ENCODE measurements at places on chromosomes 3 and 15.

DNA sequence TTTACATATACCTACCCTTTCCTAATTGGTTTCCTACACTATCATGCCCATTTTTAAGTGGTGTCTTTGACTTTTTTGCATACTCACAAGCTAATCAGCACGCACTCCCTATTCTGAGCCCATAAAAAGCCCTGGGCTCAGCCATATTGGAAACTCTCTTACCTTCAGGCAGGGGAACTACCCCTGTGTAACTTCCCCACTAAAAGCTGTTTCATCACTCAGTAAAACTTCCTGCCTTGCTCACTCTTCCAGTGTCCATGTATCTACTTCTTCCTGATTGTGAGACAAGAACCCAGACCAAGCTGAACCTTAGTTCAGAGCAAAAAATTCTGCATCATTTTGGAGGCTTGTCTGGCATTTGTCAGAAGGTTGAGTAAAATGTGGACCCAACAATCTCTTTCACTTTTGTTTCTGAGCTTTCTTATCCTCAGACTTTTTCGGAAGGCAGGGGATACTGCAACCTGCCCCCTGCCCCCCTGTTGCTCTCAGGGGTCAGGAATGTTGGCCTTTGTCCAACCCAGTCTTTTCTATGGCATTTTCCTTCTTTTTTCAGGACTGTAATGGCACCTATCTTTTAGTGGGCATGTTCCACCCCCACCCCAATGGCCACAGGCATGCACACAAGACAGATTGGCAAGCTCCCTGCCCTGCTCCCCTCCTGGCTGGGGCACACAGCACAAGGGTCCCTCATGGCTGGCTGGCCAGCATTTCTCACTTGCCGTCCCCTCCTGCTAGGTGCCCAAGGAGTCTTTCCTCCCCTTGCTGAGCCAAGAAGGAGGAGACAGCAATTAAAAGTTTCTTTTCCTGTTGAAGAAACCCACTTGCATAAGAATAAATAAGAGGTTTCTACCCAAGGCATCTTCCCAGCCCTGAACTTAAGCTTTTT, 26.3 kb upstream of the TMEM45A start:
- DNase-seq: no peak

DNA sequence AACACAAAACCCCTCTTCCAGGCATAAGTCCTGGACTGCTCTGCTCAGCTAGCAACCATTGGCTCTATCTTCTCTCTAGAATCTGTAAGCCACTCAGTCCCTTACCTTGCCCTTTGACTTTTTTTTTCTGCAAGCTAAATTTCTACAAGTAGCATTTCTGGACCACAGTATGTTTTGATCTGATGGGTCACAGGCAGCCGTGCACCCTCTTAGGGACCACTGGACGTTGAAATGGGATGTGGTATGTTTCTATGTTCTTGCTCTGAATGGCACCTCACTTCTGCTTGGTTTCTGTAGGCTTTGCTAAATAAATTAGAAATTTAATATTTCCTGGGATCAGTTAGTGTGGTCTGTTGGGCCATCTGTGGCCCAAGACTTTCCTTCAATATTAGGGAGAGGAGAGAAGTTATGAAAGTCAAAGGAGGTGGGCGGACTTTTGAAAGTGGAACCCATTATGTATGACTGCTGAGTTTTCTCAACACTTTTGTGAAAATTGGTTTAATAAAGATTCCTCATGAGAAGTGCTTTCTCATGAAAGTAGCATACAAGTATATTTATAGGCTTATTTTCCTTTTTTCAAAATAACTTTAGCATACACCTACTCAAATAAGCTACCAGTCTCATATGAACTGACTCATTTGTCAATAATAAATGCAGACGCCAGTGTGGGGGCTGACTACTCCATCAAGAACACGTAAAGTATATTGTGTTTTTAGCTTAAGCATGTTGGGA, 18.4 kb upstream of the TIPARP start:
- DNase-seq: no peak

GRCh38 chr3:59052803-59053411, 3.1 kb upstream of the CFAP20DC start:
- DNase-seq: no peak

GRCh38 chr15:74496648-74497047, 35.7 kb upstream of the UBL7 start:
- DNase-seq: no peak

DNA sequence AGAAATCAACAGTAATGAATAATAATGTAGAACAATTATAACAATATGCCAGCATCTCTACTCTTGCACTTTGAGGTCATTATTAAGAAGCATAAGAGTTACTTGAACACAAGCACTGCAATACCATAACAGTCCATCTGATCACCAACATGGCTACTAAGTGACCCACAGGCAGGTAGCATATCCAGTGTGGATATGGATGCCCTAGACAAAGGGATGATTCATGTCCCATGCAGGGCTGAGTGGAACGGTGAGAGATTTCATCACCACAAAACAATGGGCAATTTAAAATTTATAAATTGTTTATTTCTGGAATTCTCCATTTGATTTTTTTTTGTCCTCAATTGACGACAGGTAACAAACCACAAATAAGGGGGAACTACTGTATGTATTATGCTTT, 107.7 kb upstream of the TSC22D2 start:
- DNase-seq: no peak

DNA sequence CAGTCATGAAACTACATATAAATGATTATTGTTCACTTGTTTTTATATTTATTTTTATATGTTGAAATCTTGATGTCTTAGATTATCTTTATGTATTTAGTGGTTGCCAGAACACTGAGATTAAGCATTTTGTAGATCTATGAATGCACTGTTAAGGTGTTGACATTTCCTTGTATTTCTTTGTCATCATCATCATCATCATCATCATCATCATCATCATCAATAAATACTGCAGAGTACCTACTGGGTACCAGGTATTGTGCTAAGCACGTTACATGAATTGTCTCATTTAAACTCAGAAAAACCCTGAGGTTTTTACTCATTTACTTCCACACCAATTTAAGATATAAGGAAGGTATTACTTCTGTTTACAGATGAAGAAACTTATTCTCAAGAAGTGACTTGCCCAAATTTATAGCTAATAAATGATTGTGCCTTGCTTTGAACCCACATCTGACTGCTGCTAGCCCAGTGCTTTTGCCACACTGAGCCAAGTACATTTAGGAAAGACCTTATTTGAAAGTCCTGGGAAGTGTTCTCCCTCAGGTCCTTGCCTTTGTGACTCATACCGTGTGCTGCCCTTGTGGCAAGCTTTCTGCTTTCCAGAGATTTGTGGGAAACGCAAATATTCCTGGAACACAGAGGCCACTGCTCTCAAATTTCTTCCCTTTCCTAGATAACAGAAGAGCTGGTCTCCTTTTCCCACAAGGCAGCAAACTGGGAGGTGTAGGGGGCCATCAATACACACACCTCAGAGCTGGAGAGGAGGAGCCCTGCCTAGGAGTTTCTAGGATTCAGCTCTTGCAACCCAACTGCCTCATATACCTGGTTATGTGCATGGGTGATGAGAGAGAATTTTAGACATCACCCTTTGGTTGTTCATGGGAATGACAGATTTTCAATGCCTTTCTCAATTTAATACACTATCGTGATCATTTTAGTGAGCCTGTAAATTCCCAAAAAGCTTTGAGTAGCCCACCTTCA, 115.4 kb upstream of the C15orf61 start:
- DNase-seq: no peak

DNA sequence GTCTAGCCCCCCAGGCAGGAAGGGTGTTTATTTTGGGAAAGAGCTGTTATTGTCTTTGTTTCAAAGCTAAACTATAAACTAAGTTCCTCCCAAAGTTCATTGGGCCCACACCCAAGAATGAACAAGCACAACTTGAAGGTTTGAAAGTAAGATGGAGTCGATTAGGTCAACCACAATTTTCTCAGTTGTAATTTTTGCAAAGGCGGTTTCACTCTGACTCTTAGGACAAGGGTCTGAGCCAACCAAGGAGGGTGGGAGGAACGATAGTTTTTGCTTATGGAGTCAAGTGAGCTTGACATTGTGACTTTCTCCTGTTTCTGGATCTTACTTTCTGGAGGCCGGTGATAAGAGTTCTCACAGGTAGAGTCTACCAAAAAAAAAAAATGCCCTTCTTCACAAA, 5.8 kb upstream of the ZNF770 start:
- DNase-seq: no peak

- no peak for DNase-seq
Observed at GRCh38 chr3:29451920-29452319, 171.0 kb downstream of the RBMS3 start.

Data from activated CD4-positive, alpha-beta T cell treated with anti-CD3 and anti-CD28 coated beads, Interleukin-2, amount 50 U/mL, for 24 hours (primary cell).